ENCODE measurements at places on chromosomes 3 and 15. TPM values are rescaled to one million over a fixed set of nuclear protein-coding genes. Genes with fewer than 3 reads are reported as not detected.

DNA sequence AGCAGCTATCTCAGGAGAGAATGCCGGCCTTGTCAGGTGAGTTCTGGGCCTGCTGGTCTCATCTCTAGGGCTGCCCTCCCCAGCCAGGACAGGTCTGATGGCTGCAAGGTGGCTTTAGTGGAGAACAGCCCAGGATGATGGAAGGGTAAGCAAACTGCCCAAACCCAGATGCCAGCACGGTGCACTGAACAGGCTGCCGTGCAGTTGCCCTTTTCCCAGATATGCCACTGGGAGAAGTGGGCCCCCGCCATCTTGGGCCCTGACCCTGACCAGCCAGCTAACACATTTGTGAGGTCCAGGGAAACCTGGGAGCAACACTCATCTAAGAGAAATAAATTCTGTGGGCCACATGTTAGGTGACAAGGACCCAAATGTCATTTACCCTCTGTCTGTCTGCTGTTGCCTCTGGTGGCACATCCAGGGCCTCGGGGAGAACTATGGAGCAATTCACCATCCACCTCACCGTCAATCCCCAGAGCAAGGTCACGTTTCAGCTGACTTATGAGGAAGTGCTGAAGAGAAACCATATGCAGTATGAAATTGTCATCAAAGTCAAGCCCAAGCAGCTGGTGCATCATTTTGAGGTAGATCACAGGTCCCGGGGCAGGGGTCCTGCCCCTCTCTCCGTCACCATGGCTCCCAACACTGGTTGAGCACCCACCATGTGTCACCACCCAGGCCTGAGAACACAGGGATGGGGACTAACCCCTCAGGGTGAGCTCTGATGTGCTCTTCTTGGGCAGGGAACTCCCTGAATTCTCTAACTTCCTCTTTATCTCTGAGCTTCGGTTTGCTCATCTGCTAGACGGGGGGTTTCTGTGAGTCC, 1.8 kb downstream of the ITIH1 start:
- DNase-seq, result peak; percentile 55

DNA sequence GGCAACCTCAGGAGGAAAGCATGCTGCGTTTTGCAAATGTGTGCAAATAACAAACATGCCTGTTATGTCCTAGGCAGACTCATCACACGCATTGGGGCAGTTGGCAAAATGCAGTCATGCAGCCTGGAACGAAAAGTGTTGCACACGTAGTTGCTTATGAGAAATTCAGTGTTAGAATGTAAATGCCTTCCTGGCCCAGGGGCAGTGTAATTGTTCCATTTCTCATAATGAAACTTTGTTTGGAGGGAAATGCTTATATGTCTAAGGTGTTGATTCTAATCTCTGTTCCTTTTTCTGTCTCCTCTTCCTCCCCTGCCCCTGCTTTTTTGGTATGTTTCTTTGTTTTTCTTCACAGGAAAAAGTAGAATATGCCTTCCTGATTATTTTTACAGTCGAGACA, 156.0 kb downstream of the CACNA1D start:
- no peak for DNase-seq

DNA sequence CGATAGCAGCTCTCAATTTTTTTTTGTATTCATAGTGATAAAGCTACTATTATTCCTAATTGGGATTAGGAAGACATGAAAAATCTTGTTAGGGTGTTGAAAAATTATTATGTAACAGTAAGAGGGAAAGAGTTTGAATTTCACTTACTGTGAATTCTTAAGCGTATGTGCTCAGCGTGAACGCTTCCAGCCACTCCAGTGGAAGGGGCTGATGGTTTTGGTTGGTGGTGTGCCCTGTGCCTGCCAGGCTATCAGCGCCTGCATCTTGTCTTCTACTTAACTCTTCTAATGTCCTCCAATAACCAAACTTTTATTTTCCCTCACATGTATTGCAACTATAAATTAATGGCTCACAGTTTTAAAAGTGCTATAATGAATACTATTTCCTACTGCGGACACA, 22.5 kb downstream of the CDIN1 start:
- no peak for DNase-seq

GRCh38 chr3:172626021-172626640, 84.7 kb downstream of the NCEH1 start:
- no peak for DNase-seq

- DNase-seq, result no peak
These were observed 23.5 kb downstream of the TRIM71 start for GRCh38 chr3:32841341-32841740.

GRCh38 chr3:23657647-23658046, 148.1 kb upstream of the UBE2E1 start:
- DNase-seq, result no peak

The FAM3D gene
- not detected for total RNA-seq

DNA sequence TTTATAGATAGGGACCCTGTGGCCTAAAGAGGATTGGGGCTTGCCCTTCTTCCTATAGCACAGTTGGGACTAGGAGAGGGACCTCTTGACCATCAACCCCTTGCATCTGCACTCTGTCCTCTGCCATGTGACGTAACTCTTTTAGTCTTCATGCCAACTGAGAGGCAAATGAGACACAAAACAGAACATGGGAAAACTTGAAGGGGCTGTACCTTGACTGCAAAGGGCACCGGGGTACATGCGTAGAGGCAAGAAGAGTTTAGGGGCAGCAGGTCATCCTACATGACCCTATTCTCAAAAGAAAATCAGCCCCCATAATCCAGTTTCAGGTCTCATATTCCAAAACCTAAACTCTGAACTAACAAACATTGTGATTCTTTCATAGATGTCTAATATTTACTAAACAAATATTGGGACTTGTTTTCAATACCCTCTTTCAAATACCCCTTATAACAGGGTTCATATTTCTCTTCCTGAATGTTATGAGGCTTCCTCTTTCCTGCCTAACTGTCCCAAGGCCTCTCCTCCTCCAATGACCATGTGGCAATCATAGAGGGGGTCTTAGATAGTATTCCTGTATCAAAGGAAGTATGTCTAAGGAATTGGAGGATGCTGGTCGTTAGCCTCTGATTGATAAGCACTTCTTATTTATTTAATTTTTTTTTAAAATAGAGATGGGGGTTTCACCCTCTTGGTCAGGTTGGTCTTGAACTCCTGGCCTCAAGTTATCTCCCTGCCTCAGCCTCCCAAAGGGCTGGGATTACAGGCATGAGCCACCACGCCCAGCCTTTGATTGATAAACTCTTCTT, 20.6 kb downstream of the ACKR2 start:
- DNase-seq, result no peak

DNA sequence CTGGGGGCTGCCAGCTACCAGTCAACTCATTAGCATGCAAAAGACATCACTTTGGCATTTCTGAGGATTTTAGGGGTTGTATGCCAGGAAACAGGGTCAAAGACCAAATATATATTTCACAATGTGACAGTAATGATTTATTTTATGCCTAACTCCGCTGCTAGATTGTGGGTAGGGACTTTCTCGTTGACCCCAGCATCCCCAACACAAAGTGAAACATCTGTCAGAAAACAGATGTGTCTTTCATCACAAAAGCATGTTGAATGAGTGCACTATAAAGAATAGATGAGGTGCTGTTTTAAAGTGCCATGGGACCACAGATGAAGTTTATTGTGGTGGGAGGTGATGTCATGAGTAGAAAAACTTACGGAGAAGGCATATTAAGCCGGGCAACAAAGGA, 59.7 kb downstream of the ITPR1 start:
- DNase-seq, result no peak

The SCN5A gene
- total RNA-seq, result 0.32 TPM

- no peak for DNase-seq
These were observed 541.3 kb downstream of the UNC13C start for GRCh38 chr15:54519577-54519976.

GRCh38 chr3:140265302-140265701, 330.3 kb downstream of the CLSTN2 start:
- no peak for DNase-seq

The TLR9 gene
- 0.46 TPM for total RNA-seq

All from posterior vena cava (tissue), 2 donors.